ENCODE measurements at places on chromosomes 3 and 15. TPM values are rescaled to one million over a fixed set of nuclear protein-coding genes. Genes with fewer than 3 reads are reported as not detected.

ARMC8 gene
- 55.0 TPM for total RNA-seq

ZNF654 gene
- 15.0 TPM for total RNA-seq

FOXB1 gene
- total RNA-seq = not detected

DCBLD2 gene
- total RNA-seq = 121 TPM

GALNT15 gene
- total RNA-seq = 19.9 TPM

ABI3BP gene
- total RNA-seq = 44.4 TPM

CHL1 gene
- not detected for total RNA-seq

POLQ gene
- 2.3 TPM for total RNA-seq

TNFAIP8L3 gene
- total RNA-seq = 74.1 TPM

DNAJA4 gene
- total RNA-seq = 3.7 TPM

LDHAL6B gene
- not detected for total RNA-seq

ROBO2 gene
- under 0.01 TPM for total RNA-seq

SPINT1 gene
- total RNA-seq = 3.2 TPM

SEMA3F gene
- total RNA-seq = 76.8 TPM

FBLN2 gene
- total RNA-seq = 1.2 TPM

WDR49 gene
- total RNA-seq = under 0.01 TPM

GUCA1C gene
- total RNA-seq = not detected

RLBP1 gene
- total RNA-seq = not detected

CCRL2 gene
- 5.6 TPM for total RNA-seq

IQCF5 gene
- not detected for total RNA-seq

GRM2 gene
- total RNA-seq = 0.10 TPM

LRIG1 gene
- total RNA-seq = 39.2 TPM

SLCO3A1 gene
- total RNA-seq = 0.65 TPM

ANKUB1 gene
- not detected for total RNA-seq
